ENCODE measurements at places on chromosomes 6 and 20.

DNA sequence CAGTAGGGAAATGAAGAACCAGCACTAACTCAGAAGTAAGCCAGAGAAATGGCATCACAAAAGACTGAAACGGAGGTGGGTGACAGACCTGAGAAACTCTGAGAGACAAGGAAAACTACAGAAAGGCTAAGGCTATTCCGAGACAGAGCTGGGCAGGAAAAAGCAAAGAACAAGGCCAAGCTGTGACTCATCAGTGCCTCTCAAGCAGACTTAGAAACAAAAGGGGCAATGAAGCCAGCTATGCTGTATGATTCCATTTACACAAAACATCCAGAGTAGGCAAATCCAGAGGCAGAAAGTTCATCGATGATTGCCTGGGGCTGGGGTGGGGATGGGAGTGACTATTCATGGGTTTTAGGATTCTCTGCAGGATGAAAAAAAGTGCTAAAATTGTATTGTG, 50.0 kb downstream of the SLC23A2 start:
- DNase-seq = no peak

DNA sequence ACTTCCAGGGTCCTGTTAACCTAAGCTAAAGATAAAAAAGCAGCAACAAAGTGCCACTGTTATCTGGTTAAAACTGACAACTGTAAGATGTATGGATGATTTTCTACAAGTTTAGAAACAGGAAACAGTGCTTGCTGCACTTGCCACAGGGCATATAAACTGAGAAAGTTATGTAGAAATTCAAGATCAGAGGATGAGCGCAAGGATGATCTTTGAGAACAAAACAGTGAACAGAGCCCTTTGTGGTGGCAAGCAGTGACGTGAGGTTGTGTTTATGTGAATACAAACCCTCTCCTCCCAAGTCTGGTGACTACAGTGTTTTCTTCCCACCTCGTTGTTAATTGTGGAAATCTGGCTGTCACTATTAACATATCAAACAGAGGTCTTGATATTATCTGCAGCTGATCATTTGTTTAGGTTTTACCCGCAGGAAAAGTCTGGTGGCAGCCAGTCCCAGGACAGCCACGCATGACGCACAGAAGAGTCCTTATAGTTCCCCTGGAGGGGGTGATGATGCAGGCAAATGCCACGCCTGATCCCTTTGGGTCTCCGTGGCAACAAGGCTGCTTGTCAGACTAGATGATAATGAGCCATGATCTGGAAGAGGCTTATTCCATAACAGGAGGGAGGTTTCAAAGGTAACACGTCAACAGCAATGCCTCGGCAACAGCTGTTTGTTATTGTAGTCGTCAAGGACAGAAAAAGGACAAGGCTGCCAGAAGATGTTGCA, 43.1 kb upstream of the TNFAIP3 start:
- no peak for DNase-seq

DNA sequence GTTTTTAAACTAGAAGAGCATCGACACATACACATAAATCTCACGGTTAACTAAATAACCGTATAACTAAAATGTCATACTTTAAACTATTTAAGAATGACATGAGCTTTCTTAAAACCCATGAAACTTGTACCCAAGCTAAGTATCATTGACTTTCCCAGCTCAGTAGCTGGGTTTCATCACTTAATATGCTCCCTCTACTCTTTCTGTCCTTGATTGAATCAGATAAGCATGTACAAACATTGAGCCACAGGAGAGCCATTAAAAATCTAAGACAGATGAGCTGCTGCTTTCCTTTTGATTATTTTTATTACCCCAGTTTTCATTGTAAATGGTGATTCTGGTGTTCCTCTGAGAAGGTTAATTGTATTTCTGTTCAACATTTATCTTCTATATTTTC, 115.8 kb downstream of the FOXO3 start:
- no peak for DNase-seq

GRCh38 chr20:31759836-31760518, 20.9 kb downstream of the TPX2 start:
- DNase-seq = no peak

DNA sequence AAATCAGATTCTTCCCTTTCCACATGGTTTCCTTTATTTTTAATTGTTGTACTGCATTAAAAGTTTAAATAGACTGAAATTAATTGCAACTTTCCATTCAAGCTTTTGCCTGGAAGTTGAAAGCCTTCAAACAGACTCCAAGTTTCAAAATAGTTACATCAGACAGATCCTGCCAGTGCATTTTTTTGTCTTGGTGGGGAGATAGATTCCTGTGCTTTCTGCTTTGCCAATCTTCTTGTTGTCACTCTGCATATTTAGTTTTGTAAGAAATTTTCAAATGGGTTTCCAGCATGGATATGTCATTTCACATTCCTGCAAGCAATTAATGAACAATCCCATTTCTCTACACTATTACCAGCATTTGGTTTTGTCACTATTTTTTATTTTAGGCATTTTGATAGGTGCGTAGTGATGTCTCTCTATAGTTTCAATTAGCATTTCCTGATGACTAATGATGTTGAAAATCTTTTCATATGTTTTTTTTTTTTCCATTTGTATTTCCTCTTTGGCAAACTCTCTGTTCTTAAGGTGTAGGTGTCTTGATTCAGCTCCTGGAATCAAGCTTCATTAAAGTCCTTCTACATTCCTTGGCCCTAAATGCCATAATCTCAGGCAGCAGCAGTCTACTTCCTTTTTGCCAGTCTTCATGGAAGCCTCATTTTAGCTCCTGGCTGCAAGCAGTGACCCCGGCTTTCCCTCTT, 40.5 kb downstream of the SCP2D1 start:
- no peak for DNase-seq

DNA sequence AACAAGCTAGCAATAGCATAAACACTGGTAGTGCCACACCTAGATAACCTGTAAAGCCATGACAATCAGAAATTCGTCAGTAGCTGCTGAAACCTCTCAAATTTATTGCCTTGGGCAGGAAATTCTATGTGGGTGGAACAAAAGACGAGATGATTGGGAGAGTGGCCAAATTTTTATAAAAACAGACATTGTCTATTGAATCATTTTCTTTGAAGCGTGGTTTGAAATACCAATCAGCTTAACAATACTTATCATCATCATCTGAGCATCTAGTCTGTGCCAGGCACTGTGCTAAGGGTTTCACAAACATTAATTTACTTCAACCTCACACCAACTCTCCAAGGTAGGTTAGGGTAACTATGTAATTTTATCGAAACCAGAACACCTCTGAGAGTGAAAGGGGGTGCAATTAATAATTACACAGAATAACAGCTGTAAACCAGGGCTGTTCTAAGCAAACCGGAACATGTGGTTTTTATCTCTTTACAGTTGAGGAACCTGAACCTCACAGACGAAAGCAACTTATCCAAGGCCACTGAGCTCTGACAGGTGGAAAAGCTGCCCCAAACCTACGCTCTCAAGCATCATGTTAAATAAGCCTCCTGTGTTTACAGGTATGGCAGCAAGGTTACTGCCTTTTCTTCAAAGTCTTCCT, 43.4 kb downstream of the NHSL1 start:
- no peak for DNase-seq

GRCh38 chr20:54345301-54345724, 130.1 kb upstream of the DOK5 start:
- DNase-seq = no peak

GRCh38 chr6:24909241-24910216, 26.2 kb downstream of the RIPOR2 start:
- no peak for DNase-seq

- no peak for DNase-seq
Observed at GRCh38 chr6:113397236-113397635, 459.9 kb upstream of the MARCKS start.

DNA sequence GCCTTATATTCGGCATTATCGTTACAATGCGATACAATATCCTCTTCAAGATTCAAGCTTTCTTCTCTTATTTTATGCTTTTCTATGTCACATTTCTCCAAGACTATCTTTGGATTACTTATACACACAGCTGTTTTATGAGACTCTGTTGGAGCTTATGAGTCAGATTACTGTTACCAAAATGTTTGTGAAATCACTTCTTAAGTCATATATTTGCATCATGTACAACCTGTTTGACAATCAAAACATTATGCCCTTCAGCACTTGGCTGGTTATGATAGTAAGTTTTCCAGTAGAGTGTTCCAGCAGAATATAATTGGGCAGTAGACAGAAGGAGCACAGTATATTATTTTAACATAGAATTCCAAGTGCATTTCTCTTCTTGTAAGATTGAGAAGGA, 35.2 kb downstream of the BMP6 start:
- no peak for DNase-seq

DNA sequence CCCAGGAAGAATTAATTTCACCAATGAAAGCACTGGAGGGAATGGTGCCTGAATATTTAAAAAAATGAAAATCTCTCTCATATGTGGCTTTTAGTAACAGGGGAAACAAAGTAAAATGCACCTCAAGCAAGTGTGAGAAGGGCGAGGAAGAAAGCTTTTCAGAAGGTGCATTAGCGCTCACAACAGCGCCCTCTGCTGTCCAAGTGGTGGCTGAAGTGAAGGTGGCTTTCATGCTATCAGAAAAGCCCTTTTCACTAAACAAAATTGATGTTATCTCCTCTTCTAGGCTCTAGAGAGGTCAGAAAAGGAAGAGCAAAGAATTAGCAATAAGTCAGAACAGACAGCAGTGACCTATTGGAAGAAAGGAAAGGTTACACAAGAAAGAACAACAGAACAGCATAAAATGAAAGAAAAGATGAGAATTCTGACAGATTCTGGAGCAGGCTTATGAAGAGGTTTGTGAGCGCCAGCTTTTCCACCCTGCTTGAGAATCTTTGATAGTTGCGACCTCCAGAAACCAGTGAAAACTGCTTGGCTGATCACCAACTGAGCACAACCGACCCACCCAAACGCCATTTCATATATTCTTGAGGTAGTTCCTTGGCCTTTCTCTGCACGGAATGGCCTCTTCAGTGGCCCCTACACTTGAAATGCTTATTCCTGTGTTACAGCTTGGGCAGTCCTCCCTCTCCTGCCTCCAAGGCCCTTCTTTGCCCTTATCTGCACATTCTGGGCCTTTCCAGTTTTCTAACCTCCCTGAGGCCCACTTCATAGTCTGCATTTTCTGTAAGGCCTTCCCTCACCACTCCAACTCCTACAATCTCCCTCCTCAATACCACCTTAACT, 45.3 kb downstream of the SMLR1 start:
- DNase-seq = no peak

GRCh38 chr6:156131221-156131903, 645.8 kb upstream of the ARID1B start:
- DNase-seq = no peak

DNA sequence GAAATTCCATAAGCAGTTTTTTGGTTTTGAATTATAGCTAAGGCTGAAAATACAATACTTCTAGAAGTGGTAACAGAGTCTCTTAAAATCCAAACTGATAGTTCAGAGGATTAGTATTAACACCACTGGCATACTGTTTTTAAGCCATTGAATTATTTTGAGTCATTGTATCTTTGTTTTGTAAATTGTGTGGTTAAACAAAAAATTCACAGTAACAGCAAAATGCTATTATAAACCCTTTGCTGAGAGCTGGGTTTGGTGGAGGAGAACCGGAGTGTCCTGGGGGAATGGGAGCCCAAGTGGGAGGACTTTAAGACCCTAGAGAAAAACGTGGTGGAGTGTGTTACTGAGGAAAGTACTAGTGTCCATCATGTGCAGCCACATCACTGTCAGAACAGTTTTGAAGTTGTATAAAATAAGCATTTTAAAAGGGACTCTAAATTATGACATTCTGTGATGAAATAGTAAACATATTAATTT, 125.1 kb downstream of the LRRC1 start:
- no peak for DNase-seq

DNA sequence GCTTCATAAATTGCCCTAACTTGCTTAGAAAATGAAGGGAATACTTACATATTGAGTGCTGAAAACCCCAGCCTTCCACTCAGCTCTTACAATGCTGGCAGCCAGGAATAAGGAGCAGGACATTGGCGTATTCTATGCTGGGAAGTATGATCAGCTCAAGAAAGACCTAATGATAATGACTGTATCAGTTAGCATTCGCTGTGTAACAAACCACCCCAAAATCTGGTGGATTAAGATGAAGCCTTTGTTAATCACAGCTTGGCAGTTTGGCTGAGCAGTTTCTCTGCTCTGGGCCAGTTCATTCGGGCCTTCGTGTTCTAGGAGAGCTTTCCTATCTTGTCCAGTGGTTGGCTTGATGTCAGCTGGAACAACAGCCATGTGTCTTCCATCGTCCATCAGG, 33.4 kb upstream of the TUBB2A start:
- no peak for DNase-seq

- no peak for DNase-seq
Observed at GRCh38 chr6:396126-396520, 4.6 kb downstream of the IRF4 start.

DNA sequence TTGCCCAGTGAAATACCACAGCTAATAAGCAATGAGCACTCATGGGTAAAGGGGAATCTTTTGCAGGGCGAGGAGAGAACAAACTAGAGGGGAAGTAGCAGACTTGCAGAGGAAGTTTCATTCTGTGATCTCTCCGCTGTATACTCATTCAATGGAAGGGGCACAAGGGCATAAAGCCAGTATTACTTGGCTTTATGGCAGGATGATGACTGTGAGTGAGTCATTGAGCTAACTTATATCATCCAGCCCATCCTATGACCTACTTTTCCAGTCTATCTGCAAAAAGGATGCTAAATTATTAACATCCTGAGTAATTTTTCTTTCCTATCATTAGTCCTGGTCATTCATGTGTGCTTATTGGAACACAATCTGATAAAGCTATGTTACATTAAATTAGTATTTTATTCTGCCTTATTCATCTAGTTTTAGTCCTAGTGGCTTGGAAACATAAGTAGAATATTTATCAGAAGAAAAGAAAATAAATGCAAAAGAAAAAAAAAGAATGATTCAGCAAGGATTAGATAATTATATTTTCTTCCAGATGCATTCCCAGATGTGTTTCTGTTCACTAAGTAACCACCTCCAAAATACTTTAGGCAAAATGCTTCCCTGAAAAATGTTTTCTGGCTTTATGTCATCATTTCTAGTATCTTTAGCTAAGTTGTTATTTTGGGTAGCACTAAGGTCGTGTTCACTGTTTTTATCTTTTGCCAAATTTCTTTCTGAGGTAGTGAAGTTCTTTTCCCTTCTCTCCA, 471.7 kb downstream of the CDKAL1 start:
- DNase-seq = no peak

DNA sequence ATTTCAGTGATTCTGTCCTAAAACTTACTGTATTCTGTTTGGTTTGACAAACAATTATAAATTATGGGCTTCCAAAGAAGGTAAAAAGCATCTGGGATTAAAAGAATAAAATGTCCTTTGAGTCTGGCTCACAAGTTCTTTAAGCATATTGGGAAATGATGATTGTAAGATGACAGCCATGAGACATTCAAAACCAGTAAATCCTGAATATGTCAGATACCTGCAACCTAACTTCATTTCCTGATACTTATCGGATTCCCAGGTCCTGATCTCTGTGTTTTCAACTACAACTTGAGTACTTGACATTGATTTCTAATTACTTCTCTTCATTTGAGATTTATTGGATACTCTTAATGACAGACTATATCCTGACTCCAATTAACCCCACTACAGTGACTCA, 446.6 kb downstream of the GRIK2 start:
- DNase-seq = no peak

DNA sequence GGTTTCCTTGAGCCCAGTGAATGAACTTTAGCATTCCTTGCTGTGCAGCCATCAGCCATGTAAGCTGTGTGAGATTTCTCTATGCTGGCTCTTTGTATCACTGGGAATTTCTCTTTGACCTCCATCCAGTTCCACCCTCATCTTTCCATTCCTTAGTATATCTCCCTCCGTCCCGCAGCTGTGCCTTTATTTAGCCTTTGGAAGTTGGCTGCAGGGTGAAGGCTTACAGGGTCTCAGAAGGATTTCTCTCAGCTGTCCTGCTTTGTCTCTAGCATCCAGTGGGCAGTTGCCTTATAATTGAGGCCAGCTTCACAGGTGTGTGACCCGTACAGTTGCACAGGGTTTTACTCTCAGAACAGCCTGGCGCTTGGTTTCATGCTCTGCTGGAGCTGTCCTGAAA, 144.3 kb downstream of the PXDC1 start:
- DNase-seq = no peak
